DND-41 (cell line): ENCODE measurements at places on chromosomes 7 and 10.

GRCh38 chr10:74921744-74922143 is 95.3 kb downstream of the KAT6B start:
- no peak for DNase-seq

DNA sequence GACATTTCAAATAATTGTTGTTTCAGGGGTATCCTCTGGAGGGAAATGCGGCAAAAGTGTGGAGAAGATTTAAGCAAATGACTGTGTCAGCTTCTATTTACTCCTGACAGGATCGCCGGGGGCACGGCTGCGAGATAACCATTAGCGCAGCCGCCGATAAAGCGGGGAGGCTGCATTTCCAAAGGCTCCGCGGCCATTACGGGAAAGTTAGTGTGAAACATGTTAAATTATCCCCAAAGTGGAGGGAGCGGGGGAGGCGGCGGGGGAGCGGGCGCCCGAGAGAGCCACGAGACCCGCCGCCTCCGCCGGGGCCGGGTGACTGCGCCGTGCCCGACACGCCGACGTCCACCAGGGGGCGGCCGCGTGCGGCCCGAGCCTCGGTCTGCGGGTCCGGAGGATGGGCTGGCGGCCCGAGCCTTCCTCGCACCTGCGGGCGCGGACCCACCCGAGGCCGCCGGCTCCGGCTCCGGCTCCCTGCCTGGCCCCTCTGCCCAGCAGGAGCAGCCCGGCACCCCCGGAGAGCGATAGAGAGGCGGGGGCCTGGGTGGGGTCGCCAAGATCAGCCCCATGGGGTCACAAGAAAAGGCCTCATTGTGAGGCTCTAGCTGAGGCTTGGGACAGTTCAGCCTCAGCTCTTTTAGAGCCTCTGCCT is 74.4 kb upstream of the PAX2 start:
- DNase-seq = no peak

DNA sequence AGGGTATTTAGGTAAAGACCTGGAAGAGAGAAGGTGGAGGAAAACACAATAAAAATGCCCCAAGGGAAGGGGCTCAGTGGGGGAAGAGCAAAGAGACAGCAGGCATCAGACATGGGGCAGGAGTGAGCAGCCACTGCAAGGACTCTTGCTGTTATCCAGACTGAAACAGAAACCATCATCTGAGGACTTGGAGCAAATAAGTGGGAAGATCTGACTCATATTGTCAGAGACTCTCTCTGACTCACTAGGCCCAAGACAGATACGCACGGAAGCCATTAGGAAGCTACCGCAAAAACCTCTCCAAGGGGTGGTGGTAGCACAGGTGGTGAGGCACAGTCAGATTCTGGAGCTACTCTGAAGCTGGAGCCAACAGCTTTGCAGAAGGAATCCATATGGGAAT is 110.7 kb downstream of the RNF32 start:
- DNase-seq = no peak

DNA sequence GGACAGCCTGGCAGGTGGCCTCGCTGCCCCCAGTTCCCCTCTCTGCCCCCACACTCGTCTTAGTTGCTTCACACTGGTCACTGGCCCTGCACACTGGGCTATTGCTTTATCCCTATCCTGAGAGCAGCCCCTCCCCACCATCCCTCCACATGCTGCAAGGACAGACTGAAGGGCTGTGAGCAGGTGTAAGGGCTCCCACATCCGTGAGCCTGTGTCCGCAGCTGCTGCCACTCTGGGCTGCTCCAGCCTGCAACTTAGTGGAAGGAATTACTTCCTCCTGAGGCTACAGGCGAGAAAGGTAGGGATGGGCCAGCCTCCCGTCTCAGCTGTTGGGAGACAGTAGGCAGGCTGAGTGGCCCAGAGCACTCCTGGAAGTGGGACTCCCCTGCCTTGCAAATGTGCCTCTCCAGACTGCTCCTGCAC is 3.8 kb downstream of the RARRES2 start:
- DNase-seq = no peak

DNA sequence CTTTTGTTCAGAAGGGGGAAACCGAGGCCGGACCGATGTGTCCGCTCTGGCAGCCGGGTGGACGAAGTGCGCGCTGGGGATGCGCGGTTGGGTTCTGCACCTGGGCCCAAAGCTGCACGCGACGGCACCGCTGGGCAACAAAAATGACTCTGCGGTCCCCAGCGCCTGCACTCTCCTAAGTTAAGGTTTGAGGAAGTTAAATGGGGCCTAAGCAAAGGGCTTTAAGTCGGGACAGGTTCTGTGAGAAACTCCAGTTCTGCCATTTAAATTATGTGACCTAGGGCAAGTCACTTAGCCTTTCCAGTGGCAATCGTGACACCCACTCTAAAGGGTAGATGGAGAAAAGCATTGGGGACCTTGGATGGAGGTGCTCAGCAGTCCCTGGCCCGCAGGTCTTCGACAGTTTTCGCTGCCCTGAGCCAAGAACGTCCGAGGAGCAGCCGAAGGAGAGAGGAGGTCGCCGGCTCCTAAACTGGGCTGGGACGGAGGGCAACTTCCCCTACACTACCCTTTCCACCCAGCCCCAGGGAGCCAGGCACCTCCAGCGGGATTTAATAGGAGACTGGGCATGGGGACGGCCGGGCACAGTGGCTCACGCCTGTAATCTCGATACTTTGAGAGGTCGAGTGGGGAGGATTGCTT is 534 bp upstream of the ACBD5 start:
- no peak for DNase-seq

DNA sequence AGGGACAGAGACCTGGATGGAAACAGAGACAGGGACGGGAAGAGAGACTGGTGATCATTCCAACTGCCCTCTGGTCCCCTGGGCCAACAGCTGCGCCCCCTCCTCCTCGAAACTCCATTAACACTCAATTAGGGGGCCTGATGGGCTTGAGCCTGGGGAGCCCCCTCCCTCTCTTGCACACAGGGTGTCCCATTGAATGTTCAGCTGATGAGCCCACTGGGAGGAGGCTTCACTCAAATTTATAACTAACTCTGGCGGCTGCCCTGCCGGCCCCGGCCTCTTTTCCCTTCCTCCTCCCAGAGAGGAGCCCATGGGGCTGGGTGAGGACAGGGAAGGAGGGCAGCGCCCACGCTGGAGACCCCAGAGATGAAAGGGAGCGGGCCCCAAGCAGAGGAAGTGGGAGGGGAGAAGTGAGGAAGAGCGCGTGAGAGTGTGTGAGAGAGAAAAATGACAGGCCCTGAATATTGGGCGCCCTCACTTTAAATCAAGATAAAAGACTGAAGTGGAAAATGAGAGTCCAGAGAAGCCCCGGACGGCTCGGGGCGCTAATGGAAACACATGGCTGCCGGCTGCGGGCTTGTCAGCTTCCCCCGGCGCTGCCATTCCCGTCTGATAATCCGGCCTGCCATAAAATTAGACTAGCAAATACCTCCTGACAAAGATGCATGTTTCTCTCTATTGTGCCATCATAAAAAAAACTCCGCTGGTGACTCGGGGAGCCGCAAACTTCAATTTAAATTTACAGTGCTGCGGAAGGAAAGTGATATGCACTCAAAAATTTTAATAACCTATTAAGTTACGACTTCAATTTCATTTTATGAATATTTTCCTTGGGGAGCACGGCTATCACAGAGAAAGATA is 58.0 kb upstream of the PAX2 start:
- DNase-seq = peak; percentile 16

DNA sequence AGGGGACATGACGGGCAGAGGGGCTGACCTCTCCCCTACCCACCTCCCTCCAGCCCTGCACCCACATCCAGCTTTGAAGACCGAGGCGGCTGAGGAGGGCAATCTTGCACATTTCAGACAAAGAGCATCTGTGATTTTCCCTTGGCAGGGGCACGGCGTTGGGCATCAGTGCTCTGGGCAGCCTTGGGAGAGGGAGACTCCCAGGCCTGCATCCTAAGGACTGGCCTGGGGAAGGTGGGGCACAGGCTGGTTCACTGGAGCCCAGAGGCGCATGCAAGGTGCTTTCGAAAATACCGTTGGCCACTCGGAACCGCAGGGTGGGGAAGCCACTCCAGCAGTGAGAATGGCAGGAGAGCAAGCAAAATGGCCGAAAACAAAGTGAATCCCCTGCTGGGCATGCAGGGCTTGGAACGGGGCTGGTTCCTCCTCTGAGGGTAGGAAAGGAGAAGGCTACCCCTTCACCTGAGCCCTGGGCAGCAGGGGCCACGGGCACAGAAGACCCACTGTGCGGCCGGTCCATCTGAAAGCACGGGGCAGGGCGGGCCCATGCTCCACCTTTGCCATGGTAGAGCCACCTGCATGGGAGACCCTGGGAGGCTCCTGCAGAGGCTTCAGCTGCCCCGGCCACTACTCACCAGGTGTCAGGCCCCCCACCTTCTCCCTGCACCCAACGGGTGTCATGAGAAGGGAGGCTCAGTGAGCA is 49.8 kb downstream of the EBF3 start:
- no peak for DNase-seq

DNA sequence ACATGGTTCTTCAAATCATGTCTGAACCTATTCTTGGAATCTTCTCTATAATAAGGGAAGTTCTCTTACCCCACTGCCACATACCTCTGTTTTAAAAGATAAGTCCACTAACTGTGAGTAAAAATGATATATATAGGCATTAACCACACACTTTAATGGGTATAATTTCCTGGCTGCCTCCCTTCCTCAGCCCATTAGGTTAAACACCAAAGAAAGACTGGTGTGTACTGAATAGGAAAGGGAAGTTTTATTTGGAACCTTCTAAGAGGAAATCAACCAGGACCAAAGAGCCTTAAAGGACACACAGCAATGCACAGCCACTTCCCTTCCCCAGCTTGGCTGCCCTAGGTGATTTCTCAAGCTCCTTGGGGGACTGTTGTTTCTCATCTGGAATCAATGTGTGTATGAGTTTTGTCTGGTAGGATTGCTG is 5.0 kb upstream of the WBP1L start:
- no peak for DNase-seq

DNA sequence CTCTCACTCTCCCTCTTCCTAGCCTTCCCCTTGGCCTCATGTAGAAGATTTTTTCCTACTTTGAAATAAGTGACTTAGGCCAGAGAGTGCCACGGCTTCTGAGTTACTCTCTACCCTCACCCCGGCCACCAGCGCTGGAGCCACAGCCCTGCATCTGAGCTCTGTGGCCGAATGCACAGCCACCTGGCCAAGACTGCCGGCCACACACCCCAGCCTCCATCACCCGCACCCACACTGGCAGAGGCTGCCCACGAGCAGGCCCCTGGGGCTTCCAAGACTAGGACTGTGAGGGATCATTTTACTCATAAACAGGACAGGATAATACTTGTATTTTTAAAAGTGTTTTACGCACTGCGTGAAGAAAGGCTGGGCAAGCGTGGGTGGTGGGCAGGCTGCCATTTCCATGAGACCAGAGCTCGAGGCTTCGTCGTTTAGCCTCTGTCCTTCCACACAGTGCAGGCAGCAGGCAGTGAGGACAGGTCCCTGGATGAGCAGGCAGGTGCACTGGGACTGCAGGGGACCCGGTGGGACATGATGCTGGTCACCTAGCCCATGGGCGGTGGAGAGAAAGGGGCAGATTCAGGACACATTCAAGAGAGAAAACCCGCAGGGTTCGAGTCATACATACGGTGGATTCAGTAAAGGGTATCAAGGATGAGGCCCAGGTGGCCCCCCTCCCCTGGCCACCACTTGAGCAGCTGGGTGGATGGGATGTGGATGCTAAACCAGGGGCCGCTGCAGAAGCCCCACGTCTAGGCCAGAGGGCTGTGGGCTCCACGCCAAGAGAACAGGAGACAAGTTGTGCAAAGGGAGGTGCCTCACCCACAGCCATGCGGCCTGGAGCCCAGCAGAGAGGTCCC is 35.5 kb upstream of the RNF32 start:
- no peak for DNase-seq

DNA sequence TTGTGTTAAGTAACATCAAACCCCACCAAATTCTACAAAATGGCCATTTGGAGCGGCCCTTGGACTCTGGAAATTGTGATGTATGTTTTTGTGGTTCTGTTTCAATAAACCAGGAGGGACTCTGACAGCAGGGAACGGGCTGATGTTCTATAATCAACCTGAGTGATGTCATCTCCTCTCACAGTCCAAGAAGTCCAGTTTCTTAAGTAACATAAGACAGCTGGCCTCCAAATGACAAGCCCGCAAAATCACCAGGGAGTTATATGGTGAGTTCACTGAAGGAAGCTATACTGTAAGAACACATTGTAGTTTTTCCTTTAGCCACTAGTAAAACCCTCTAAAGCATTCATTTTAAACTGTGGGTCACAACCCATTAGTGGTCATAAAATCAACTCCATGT is 34.0 kb downstream of the GOT1 start:
- no peak for DNase-seq

- no peak for DNase-seq
Measured at GRCh38 chr10:48695636-48696534, 11.2 kb downstream of the WDFY4 start.

DNA sequence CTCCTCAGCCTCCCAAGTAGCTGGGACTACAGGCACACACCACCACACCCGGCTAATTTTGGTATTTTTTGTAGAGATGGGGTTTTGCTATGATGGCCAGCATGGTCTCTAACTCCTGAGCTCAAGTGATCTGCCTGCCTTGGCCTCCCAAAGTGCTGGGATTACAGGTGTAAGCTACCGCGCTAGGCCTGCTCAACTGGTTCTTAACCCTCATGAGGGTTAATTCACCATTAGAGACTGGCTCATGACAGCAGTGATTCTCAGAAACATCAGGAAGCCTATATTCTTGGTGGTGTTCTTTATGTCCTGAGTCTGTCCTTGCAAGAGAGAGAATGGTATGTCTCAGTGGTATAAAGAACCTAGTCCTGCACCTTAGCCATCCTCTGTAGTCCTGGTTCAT is 10.4 kb upstream of the NT5C2 start:
- no peak for DNase-seq

GRCh38 chr10:7090529-7090928 is 320.3 kb downstream of the SFMBT2 start:
- DNase-seq = no peak

DNA sequence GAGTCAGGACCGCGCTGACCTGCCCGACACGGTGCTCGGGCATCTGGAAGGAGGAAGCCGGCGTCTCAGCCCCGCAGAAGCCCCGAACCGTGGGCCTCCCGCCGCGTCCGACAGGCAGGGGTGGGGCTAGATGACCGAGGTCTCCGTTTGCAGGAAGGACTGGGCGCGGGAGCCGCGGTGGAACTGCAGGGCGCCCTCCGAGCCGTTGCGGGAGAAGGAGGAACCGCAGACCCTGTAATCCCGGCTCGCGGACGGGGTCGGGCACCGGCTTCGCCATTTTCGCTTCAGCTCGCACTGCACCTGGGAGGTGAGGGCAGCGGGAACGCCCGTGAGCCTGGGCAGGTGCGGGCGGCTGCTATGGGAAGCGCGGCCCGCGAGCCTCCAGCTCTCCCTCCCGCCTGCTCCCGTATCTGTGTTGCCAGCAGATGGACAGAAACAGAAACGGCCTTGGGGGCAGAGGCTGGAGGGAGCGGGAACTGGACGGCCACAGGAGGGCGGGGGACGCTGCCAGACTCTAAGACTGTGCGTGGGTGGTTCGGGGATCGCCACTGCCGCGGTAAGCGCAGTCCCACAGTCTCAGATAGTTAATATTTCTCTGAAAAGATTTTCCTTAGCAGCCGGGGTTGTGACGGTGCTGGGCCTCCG is 114.1 kb downstream of the VIPR2 start:
- DNase-seq = no peak
